ENCODE measurements at places on chromosomes 3 and 15. TPM values are rescaled to one million over a fixed set of nuclear protein-coding genes. Genes with fewer than 3 reads are reported as not detected.

GABRB3 gene
- total RNA-seq = 0.07 TPM

CD200R1 gene
- 1.4 TPM for total RNA-seq

ZNF774 gene
- total RNA-seq = 2.7 TPM

PARP9 gene
- 28.8 TPM for total RNA-seq

CAPN7 gene
- total RNA-seq = 26.9 TPM

ZCWPW2 gene
- 0.35 TPM for total RNA-seq

TGM5 gene
- not detected for total RNA-seq

PPARG gene
- total RNA-seq = 1.4 TPM

NMB gene
- 4.0 TPM for total RNA-seq

LRRIQ4 gene
- 0.22 TPM for total RNA-seq

GTF2A2 gene
- 118 TPM for total RNA-seq

C2CD4B gene
- 0.24 TPM for total RNA-seq

SCG5 gene
- total RNA-seq = 4.7 TPM
